Cardiac fibroblast (primary cell): ENCODE measurements at places on chromosomes 11 and 22.

DNA sequence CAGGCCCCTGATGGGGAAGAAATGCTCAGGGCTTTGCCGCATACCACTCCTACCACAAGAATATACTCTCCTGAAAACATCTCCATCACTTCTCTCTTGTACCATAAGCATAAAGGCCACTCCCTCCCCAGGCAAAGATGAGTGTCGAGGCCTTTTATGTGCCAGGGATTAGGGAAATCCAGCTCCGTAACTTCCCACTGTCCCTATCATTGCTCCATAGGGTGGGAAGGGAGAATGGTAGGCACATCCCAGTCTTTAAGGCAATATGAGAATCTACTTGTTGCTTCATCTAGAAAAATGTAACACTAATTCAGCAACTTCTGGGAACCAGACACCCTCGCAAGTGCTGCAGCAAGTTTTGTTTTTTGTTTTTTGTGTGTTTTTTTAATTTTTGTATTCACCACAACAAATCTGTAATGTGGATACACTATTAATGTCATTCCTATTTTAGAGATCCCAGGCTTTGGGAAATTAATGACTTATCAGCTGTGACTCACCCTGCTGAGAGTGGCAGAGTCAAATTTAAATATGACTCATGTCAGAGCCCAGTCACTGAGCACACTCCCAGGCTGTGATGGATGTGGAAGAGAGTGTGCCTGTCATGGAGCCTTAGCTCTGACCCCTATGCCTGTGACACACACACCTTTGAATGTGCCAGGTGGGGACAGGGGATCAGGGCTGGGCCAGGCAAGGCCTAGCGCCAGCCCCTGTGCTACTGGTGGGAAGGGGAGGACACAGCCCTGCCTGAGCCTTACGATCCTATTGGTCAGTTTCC is 23.4 kb downstream of the PANX1 start:
- DNase-seq = peak; percentile 81

- DNase-seq = peak; percentile 64
Measured at GRCh38 chr11:13384908-13385640, 77.9 kb downstream of the BTBD10 start.

- DNase-seq = peak; percentile 96
Measured at GRCh38 chr11:130847517-130847916, 68.8 kb downstream of the SNX19 start.

DNA sequence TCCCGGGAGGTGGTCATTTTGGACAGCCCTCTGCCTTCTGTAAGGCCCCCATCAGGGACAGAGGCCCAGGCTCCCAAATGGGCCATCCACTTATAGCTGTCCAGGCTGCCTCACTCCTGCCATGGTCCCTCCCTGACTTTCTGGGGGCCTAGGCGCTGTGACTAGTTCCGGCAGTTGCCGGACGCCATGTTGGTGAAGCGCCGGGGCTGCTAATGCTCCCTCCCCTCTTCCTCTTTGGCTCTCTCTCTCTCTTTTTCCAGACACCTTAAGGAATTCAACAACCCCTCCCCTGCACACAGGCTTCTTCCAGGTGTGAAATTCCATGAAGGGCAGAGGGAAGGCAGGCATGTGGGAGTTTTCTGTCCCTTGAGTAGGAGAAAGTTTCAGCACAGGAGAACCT is 445.6 kb downstream of the SOX6 start:
- DNase-seq = no peak

GRCh38 chr11:32210556-32210955 is 119.7 kb downstream of the RCN1 start:
- peak; percentile 94 for DNase-seq

DNA sequence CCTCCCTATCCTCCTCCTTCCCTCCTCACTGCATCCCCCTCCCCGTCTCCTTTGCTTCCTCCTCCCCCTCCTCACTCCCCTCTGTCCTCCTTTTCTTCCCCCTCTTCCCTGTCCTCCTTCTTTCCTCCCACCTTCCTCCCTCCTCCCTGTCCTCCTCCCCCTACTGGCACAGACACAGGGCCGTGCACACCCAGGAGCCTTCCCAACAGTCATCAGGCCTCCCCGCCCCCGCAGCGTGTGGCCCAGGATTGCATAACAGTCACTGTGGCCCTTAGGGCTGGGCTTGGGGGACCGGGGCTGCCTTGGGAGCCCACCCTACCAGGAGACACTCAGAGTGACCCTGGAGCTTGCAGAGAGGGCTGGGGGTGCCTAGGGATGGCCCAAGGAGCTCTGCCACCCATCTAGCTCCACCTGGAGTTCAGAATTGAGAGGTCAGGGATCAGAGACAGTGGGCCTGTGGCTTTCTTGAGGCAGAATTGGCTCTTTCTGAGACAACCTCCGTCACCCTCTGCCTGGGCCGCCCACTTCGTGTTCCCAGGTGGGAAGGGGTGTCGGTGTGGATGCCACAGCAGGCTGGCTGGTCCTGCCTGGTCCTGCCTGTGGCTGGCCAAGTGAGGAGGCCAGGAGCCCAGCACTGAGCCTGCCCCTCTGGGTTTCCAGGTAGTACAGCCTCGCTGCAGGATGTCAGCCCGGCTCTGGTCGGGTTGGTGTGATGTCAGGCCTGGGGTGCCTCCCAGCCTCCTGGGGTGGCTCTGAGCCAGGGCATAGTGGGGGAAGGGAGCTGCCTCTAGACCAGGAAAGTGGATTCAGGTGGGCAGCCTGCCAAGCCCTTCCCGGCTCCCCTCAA is 1.6 kb downstream of the SPI1 start:
- DNase-seq = no peak

- DNase-seq = no peak
Measured at GRCh38 chr11:64712430-64713015, 10.5 kb downstream of the NRXN2 start.

GRCh38 chr11:62592146-62592815 is 958 bp upstream of the TUT1 start:
- no peak for DNase-seq

DNA sequence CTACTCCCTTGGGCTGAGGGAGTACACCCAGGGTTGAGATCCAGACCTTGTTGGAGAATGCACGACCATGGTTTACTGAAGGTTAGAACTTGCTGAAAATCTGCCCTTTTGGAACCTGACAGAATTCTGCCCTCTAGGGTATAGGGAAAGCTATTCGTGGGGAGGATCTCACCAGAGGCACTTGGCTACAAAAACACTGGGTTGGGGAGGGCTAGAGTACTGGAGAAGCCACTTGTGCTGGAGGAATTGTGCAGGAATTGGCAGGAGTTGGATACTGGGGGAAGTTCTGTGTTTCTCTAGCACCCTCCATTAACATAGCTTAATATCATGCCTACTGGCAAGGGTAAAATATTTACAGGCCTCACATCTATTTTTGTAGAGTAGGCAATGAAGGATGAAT is 55.8 kb downstream of the PPME1 start:
- no peak for DNase-seq

DNA sequence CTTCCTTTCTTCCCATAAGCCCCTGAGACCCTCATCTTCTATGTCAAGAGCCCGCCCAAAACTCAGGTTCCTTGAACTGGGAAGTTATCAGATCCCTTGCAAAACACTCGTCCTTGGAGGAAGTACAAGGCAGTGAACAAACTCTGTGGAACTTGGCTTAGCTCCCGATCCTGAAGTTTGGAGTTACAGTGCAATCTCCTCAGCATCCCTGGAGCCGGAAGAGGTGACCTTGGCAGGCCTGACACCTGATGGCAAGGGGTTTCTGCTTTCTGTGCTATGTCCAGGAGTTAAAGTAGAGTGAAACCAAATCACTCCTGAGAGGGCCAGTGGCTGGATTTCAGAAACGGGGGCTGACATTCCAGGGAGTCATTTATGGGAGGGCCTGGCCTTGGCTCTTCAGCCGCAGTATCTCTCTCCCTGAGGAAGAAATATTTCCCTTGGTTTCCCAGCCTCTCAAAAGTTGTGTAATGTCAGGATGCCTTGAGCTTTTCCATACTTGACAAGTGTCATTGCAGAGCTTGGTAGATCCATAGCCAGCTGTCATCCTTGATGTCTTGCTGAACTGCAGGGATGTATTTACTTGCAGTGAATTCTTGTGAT is 1.9 kb upstream of the GRAMD1B start:
- no peak for DNase-seq

DNA sequence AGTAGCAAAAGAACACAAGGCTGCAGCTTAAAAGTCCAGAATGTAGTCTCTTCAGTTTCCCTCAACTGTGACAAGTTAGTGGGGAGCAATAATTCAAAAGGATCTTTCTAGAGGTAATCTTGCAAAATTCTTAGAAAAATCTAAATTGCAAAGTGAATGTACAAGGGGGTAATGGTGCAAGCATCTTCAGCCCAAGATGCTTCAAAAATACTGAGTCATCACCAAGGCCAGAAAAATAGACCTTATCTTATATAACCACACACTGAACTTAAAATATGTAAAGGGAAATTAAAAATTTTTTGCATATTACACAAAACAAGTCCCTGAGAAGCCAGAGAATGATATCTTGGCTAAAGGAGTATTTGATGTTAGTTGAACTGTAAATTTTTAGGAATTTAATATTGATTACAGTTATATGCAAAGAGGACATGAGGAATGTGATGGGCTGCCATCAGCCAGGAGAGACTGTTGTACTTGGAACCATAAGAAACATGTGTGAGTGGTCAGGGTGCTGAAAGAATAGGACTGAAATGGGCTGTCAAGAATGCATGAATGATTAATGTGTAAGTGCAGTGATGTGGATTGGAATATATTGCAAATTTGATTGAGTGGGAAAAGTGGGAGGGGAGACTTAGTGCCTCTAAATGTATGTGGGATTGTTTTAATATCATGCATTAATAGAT is 85.7 kb upstream of the LIN7C start:
- DNase-seq = peak; percentile 33
